NCI-H1694 (cell line): ENCODE measurements at places on chromosomes 4 and X.
A peak's percentile ranks its signal among the peaks of the same experiment; 100 is the strongest.

GRCh38 chr4:23083391-23083790 is 390.7 kb downstream of the GBA3 start:
- DNase-seq: no peak

- DNase-seq: no peak
Observed at GRCh38 chr4:172995161-172995560, 173.4 kb upstream of the GALNT7 start.

DNA sequence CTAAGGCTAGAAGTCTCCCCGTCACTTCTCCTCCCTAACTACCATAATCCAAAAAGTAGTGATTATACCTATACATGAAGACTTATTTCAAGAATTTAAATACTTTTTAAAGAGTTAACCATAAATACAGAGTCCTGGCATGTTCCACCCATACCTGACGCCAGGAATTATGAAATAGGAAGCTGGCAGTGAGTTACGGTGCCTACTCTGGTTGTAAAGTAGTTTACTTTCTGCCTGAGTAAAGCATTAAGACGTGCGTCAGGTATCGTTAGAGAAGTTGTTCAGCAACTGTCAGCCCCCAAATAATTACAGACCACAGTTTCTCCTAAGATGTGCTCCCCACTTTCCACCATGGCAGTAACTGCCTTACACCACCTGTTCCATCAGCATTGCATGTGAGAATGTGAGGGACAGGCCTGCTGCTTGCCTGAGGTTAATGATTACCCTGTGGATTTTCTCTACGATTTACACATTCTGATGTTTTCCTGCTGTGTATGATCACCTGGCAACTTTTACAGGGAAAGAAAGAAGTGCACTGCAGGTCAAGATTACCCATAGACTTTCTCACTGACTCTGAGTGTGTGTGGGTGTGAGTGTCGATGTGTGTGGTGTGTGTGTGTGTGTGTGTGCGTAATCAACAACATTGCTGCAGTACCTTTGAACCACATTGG is 92.3 kb upstream of the SLC7A11 start:
- no peak for DNase-seq

DNA sequence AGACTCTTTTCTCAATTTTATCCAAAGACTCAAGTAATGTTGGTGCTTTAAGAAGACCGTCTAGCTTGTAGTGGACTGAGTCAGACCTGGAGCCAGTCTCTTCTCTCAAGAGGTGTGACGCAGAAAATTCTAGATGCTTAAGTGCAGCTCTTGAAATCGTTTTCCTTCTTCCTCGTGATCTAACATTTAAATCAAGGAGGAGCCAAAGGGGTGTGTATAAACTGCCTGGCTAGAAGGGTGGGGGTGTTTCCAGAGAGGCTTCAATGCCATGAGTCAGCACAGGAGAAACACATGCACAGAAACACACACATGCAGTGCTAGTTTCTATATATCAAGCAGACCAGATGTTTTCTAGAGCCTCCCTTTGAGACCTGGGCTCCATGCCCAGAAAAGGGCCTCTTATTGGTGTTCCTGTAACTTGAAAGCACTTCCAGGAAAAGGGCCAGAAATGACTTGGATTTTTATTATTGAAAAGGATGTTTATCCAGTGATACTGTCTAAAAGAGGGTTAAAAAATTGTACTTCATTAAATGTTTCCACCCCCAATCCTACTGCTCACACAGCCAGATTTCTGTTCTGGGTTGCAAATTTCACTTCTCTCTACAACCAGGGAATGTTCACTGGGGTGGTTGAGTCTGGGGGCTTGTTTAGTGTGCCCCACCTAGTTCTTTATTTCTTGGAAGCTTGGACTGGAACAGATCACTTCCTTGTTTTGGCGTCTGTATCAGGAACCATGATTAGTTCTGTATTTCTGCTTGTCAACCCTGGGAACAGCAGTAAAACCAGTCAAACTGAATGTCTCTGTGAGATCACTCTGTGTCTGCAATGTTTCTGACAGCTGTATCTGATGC is at the start of gene CLIC2:
Gene CLIC2 (minus strand): TSS at position 129 of the 851 bp plus-strand sequence. CDS start 187 bp downstream, outside the sequence.
- peak; percentile 56 for DNase-seq

GRCh38 chr4:909821-910220 is 22.3 kb downstream of the GAK start:
- DNase-seq: no peak

- DNase-seq: no peak
Observed at GRCh38 chr4:127018381-127018780, 614.4 kb upstream of the INTU start.

- DNase-seq: no peak
Observed at GRCh38 chrX:151852294-151852693, 60.4 kb upstream of the MAGEA4 start.

- DNase-seq: no peak
Observed at GRCh38 chrX:129652565-129653169, 2.1 kb downstream of the APLN start.

- no peak for DNase-seq
Observed at GRCh38 chrX:20637351-20637750, 370.6 kb upstream of the RPS6KA3 start.

GRCh38 chr4:153346031-153346430 is 1.5 kb downstream of the MND1 start:
- no peak for DNase-seq

DNA sequence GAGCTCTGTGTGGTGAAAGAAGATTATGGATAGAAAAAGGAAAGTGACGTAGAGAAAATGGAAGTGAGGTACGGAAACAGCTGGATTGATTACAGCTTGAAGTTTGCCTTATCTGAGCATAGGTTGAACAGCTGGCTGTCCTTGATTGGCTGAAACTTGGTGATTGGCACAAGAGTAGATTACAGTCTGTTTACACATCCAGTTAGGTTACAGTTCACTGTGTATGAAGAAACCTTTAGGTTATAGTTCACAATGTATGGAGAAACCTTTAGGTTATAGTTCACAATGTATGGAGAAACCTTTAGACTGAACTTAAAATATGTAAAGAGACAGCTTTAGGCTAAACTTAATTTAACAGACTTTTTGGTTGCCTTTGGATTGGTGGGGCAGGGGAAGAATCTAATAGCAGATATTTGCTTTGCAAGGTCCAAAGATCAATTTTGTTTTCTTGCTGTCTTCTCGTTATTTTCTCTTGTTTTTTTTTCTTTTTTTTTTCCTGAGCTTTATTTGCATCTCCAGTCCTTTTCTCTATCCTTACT is 15.6 kb upstream of the ART3 start:
- DNase-seq: no peak

DNA sequence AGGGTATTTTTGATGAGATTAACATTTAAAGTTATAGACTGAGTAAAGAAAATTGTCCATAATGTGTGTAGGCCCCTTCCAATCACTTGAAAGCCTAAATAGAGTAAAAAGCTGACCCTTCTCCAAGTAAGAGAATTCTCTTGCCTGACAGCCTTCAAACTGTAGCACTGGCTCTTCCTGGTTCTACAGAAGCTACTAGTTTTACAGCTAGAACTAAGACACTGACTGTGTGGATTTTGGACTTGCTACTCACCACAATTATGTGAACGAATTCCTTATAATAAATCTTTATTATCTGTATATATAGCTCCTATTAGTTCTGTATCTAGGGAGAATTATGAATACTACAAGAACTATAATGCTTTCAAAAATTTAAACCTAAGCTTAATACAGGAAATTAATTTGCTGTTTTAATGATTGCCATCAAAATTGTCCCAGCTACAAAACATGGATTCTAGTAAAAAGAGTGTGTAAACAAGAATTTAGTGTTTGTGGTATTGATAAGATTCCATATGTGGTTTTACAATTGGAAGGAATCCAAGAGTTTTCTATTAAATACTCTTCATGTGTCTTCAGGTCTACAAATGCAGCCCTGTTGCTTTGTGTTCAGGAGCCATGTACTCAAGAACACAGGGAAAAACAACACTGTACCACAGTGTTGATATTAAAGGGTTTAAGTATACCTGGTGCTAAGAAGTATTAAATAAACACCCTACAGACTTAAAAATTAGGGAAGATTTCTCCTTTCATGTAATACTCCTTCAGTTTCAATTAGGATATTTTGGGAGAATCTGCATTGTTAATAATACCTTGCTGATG is 366.5 kb downstream of the CXXC4 start:
- DNase-seq: no peak

GRCh38 chr4:126086041-126086440 is 771.3 kb downstream of the FAT4 start:
- no peak for DNase-seq

DNA sequence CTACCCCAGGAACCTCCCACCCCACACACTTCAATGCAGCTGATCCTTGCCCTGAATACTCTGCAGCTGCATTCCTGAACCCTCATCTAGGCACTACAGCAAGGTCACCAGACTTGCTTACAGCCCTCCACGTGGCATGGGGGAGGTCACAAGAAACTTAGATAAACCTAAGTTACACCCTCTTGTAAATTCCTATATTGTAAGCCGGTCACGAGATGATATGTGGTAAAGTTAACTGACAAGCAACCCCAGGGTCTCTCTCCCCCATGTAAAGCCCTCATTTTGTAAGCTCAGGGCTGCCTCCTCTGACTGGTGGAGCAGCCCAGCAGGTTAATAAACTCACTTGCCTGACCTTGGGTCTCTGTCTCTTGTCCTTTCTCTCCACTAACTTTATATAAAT is 570.7 kb downstream of the PCDH7 start:
- no peak for DNase-seq

GRCh38 chrX:139388254-139388653 is 142.3 kb upstream of the F9 start:
- no peak for DNase-seq

DNA sequence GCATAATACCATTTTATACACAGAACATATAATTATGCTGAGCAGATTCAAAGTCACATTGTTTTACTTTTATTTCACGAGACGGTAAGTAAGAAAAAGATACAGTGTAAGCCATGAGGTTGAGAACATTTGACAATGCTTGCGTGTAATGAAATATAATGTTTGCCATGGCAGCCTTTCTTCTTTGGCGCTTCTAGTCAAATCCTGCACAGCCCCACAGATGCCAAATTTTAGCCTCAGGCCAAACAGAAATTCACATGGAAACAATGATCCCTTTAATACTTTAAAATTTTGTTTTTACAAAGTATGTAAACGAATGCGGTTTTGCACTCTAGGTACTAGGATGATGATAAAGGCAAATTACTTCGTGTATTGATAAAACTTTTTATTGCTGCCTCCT is 502.7 kb upstream of the SMIM31 start:
- DNase-seq: no peak

DNA sequence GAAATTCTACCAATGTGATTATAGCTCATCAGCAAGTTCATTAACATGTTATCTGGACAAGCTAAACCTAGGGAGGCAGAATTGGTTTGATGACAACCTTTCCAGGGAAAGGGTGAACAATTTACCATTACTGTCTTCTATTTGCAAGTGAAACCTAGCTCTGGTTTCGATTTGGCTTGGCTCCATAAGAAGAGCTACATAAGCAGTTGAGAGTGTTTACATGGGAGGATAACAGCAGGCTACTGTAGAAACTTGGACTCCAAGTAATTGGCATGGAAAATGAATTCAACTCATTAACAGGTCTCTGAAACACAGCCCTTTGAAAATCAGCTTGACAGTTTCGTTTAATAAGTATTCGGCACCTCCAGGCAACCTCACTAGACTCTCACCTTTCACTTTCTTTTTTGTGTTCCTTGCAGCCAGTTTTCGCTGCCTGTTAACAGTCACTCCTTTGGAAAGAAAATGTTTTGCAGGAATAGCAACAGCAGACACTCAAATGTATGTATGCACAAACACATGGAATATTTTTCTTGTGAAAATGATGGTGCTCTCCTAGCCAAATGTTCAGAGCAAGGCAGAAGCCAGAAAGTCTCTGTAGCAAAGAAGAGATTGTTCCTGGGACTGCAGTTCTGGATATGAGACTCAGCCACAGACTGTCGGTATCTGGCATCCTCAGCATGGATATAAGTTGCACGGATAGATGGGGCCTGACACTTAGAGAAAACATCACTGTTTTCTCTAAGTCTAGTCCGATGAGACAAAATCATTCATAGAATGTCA is 27.5 kb downstream of the POU3F4 start:
- no peak for DNase-seq
